SW 1271 (cell line): ENCODE measurements at places on chromosomes 4 and X.

- no peak for DNase-seq
These were observed 13.1 kb downstream of the SMAD1 start for GRCh38 chr4:145494666-145495270.

DNA sequence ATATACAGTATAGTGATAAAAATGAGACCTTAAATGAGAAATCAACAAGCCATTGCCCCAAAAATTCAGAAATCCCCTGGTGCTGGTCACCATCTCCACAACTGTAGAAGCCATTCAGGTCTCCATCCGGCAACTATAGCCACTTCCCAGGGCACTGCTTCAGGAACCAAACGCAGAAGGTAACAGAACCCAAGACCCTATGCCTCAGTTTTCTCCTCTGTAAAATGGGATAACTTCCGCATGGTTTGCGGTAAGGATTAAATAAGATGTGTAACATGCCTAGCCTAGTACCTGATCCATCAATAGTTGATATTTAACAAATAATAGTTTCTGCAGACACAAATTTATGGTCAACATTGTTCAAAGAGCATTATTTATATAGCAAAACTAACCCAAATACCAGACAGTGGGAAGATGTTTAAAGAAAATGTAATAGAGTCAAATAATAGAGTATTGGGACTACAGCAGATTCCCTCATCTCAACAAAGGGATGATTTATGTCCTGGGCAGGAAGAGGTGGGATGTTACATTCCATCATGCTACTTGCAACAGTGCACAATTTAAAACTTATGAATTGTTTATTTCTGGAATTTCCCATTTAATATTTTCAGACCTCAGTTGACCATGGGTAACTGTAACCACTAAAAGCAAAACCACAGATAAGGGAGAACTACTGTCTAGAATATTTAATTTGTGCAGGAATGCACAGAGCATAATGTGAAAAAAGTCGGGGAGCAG is 30.0 kb downstream of the IRF2 start:
- no peak for DNase-seq

GRCh38 chr4:177109769-177110168 is 199.9 kb upstream of the NEIL3 start:
- no peak for DNase-seq

GRCh38 chr4:142130666-142131065 is 494.3 kb downstream of the IL15 start:
- no peak for DNase-seq

- DNase-seq, result peak; percentile 50
These were observed at the start of gene UGT8 for GRCh38 chr4:114598191-114599121. Gene UGT8 (plus strand): TSS chr4:114598807. CDS start chr4:114622881, 24,074 bp downstream.

DNA sequence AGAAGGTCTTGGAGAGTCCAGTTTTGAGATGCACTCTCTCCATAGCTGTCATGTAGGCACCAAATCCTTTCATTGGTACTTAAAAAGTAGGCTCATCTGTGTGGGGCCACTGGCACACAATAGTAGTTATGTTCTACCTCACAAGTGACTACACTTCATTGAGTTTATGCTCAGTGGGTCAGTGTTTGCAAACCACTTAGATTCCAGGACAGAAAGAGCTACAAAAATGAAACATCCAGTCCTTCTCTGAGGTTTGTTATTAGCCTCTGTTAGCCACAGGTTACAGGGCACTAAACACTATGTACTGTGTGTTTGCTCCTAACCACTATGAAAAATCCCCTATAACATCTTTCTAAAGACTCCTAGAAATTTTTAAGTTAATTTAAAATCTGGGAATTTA is 13.8 kb downstream of the RAB28 start:
- no peak for DNase-seq

DNA sequence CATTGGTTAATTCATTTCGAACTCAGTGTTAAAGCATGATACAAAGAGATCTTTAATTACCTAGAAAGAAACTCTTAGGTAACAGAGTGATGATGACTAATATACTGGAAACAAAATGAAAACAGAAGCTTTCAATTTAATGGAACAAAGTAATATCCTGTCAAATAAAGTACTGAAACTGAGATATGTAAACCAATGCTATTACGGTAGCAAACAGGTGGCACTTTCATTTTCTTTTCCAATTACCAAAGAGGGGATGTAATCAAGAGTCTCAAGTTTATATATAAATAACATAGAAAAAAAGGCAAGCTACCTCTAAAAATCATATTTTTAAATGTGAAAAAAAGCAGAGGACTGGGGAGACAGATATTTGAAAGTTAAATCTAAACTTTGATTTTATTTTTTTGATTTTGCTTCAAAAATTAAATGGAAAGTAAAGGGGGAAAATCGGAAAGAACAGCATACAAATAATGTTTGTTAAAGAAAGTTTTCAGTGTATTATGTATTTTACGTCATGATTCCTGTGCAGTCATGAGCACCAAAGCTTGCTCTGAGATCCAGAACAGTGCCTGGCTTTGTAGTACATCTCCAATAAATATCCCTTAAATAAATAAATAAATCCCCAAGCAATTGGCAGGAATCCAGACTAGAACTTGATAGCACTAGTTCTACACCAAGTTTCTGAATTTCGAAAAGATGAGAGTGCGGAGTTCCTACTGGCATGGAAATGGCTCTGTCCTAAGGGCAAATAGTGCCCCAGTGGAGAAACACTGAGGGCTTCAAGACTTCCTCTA is 25.0 kb upstream of the RAPGEF2 start:
- DNase-seq, result no peak

DNA sequence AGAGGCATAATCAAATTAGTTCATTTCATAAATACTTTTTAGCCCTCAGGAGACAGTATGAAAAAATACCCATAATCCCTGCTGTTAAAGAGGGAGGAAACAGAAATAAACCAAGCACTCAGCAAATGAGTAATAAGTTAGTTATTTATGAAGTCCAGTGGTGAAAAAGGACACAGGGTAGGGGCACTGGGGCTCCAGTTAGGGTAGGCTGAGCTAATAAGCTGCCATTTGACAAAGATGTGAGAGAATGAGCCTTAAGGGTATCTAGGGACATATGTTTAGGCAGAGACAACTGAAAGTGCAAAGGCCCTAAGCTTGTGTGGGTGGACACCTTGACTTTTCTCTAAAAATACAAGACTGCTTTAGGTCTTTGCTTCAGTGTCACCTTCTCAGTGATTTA is 94.4 kb downstream of the IL15 start:
- no peak for DNase-seq
